ENCODE measurements at places on chromosomes 4 and X.

DNA sequence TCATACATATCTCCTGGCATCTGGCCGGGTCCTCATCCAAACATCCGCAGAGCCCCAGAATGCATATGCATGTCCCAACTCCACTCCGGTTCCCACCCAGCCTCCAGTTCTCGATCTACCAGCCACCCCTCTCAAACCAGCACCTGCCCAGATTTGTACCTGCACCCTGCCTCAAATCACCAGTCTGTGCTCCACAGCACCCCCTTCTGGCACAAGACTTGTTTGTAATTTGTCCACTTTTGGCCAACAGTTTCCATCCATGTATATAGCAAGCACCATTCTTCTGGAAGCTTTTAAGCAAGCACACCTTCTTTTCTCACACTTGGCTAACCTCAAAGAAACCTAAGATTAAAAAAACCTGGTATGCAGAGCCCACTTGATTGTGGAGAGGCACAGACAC, 644.1 kb downstream of the MID1IP1 start:
- DNase-seq: peak; percentile 37

GRCh38 chr4:33724685-33725084, 2519.6 kb downstream of the ARAP2 start:
- no peak for DNase-seq

DNA sequence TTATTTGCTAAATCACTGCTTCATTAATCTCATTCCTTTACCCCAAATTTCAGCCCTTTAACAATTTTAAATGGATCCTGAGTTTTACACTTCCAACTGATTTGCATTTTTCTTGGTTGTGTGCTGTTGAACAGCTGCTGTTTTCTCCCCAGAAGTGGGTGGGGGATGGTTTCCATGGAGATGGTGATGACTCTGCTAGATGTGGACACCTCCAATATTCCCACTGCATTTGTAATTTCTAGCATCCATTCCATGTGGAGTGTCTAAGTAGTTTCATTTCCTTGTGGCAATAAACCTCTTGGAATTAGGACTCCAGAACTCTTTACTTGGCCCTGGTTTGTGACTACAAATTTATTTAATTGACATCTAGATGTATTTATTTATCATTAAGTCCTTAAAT, 330.4 kb downstream of the GBA3 start:
- DNase-seq: no peak

DNA sequence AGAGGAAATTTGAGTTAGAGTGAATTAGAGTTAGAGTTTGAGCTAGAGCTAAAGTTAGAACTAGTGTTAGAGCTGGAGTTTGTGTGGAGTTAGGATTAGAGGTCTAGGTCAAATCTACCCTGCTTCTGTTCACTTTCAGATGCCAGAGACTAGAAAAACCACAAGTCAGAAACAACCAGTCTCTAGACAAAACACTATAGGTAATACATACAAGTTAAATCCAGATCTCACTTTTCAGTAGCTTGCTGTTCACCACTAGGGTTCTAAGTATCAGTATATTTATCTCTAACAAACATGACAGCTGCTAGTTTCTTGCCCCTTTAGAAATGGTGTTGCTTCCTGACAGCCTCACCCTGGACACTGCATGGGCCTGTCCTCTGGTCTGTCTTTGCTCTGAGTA, 300.7 kb downstream of the ARAP2 start:
- no peak for DNase-seq

DNA sequence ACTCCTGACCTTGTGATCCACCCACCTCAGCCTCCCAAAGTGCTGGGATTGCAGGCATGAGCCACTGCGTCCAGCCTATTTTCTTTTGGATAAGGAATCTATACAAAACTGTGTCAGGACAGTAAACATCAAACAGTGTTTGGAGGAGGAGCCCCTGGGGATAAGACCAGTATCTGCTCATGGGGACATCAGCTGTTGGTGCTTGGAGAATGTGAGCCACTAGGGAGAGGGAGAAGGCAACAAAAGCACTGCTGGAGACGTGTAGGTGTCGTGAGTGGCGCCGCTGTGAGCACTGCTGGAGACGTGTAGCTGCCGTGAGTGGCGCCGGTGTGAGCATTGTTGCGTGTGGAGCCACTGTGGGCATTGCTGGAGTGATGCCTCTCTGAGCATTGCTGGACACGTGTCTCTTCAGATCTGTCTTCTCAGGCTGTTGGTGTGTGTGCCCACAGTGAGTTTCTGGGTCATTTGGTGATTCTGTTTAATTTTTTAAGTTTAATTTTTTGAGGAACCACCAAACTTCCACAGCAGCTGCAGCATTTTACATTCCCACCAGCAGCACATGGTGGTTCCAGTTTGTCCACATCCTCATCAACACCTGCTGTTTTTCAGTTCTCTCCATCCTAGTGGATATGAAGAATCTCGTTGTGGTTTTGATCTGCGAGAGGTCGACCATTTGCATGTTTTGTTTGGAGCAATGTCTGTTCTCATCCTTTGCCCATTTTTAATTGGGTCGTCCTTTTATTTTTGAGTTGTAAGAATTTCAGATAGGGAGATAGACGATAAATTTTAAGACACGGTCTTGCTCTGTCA, 19.0 kb downstream of the DGKQ start:
- no peak for DNase-seq

DNA sequence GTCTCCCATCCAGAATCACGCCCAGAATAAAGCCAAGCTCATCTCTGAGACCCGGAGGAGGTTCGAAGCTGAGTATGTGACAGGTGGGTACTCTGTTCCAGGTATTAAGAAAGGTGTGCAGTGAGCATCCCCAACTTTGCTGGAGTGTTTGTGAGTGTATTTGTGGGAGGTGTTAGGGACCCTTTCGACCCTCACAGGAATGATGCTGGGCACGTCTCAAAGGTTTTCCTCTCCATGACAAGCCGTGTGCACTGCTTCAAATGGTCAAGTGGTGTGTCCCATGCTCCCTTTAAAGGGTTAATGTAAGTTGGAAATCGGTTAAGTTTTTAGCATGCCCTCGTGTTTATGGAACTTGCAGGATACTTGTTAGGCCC, 442 bp downstream of the MOSPD2 start:
- DNase-seq: no peak

GRCh38 chr4:88761861-88762523, 64.4 kb upstream of the NAP1L5 start:
- DNase-seq: no peak

GRCh38 chr4:57444671-57445070, 334.5 kb upstream of the IGFBP7 start:
- no peak for DNase-seq

GRCh38 chrX:8455557-8455956, 9.1 kb upstream of the VCX3B start:
- no peak for DNase-seq

DNA sequence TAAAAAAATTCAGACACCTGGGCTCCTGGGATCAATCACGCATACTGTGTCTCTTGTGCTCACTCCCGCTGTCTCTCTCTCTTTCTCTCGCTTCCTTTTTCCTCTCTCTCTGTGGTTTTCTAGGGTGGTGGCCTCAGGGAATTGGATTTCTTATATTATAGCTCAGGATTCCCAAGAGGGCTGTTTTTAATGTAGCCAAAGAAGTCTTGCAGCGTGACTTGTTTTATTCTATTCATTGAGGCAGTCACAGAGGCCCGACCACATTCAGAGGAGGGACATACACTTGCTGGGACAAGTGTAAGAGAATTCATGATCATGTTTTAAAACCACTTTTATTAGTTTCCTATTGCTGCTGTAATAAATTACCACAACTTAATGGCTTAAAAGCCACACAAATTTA, 59.4 kb downstream of the HPF1 start:
- no peak for DNase-seq

Measured in hematopoietic multipotent progenitor cell treated with erythropoietin and hydrocortisone succinate and interleukin-3 and kit ligand, for 6 days (in vitro differentiated cells).